ENCODE measurements at places on chromosomes 6 and 20.

- DNase-seq: no peak
Measured at GRCh38 chr20:38165966-38166702, 1.1 kb upstream of the TGM2 start.

DNA sequence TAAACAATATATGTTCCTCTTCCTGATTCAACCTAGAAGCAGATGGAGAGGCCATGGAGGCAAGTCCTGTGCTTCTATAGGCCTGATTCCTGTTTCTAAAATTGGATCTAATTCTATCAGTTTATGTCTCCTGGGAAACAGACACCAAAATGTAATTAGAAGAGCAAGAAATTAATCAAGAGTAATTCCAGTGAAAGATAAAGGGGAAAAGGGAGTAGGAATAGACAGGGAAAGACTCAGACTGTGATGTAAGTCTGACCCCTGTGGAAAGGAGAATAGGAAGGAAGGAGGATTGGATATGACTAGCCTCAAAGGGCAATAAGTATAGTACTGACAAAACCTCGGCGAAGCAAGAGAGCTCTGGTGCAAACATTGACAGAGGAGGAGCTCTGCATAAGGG, 33.9 kb upstream of the FBXO30 start:
- no peak for DNase-seq

DNA sequence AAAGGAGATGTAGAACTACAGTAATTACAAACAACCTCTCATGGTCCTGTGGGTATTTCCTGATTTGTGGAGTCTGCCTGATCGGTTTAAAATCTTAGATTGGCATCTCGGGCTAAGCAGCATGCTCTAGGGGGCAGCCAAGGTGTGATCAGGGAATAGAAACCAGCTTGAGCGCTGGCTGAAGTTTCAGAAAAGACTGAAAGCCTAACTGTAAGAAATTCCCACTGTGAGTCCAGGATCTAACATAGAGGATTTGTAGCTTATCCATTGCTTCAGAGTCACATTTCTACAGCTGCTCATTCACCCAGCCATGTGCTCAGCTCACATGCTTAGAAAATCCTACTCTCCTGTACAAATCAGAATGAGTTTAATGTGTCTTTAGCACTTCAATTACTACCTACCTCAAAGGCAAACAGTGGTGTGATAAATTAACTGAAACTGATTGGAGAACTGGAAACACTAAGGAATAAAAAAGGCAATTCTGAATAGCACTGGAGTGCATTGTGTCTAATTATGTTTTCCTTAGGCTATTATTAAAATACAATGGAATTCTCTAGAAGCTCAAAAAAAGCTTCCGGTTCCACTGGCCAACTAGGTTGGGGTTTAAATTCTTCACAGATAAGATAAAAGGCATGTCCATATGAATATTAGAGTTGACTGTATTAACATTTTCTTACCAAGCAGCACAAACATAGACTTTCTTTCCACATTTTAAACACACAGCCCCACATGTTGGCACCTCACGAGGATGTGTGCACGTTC, 73.8 kb upstream of the MPC1 start:
- DNase-seq: no peak

DNA sequence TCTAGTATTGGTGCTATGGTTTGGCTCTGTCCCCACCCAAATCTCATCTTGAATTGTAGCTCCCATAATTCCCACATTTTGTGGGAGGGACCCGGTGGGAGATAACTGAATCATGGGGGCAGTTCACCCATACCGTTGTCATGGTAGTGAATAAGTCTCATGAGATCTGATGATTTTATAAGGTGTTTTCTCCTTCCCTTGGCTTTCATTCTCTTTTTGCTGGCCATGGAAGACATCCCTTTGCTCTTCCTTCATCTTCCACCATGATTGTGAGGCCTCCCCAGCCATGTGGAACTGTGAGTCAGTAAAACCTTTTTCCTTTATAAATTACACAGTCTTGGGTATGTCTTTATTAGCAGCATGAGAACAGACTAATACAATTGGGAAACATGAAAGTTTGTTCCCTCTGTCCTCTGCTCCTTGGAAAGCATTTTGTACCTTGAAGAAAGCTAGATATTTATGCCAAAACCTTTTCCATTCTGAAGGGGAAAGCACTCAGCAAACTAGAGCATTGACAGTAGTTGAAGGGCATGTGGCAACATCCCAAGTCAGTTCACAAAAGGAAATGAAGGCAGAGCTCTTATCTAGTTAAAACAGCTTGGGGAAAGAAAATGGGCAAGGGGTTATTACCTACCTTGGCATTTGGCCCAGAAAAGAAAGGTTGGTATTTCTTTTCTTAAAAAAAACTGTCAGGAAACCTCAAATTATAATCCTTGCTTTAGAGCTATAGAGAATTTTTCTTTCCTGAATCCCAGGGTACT, 10.7 kb upstream of the TNFAIP3 start:
- DNase-seq: no peak

- DNase-seq: no peak
Measured at GRCh38 chr6:136657666-136658065, 107.4 kb upstream of the MAP7 start.

DNA sequence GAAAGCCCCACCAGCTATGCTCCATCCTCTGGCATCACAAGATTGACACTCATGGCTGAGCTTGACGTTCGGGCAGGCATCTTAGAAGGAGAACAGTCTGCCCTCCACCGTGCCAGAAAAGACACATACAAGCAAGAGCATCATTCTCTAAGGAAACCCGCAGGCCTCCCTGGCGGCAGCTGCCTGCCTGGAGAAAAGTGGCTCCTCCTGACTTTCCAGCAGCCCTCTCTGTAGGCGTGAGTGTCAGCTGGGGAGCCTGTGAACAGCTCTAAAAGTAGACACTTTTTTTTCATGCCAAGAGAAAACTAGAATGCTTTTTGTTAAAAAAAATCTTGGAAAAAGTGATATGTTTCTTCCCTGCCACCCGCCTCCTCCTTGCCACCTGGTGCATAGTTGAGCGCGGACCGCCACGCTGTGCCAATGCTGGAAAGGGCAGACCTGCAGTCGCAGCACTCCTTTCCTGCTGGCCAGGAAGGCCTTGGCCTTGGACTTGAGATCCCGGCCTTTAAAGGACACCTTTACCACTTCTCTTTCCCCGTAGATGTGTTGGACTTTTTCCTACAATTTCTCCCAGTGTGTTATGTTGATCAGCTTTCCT, 29.7 kb upstream of the INSM1 start:
- DNase-seq: no peak

- DNase-seq: peak; percentile 72
Measured at GRCh38 chr6:136403110-136403980, 113.7 kb upstream of the BCLAF1 start.

GRCh38 chr20:49846206-49846807, 33.7 kb downstream of the SLC9A8 start:
- DNase-seq: peak; percentile 92

DNA sequence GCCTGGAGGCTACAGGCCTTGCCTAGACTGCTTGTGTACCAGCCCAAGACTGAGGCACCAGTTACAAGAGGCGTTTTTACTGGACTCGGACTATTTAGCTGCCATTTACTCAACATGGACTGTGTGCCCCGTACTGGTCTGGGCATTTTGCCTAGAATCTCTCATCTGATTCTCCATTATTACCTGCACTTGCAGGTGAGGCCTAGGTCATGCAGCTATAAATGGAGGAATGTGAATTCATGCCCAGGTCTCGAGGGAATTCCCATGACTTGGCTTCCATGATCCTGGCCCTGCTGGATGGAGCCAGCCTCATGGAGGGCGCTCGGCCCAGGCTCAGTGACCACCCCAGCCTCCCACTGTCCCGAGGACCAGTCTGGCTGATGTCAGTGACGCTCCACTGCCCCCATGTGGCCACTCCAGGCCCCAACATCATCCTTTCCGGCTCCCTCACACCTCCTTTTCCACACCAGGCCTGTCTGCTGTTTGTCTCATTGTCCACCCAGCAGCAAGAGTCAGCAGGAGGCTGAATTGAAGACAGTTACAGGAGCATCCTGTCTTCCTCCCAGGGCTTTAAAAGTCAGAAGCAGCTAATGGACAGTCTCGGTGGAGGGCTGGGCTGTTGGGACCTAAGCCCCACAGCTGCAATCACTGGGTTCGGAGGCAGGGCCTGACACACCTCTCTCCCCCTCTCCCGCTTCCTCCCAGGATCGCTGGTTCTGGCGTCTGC, 8.7 kb downstream of the MMP24OS start:
- DNase-seq: peak; percentile 82

DNA sequence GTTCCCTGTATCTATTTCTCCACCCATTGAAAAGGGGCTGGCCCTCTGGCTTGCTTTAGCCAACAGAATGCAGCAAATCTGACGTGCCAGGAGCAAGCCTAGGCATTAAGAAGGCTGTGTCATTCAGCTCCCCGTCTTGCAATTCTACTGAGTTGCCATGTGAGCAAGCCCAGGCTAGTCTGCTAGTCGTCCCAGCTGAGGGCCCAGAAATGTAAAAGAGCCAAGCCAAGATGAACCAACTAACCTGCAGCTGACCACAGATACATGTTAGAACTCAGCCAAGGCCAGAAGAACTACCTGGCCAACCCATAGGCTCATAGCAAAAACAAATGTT, 30.1 kb downstream of the PREP start:
- no peak for DNase-seq

- DNase-seq: no peak
Measured at GRCh38 chr6:7439228-7439627, 49.6 kb downstream of the RIOK1 start.

GRCh38 chr6:37210313-37210968, 40.5 kb downstream of the PIM1 start:
- peak; percentile 82 for DNase-seq

GRCh38 chr6:45606831-45607400, 229.2 kb upstream of the SUPT3H start:
- DNase-seq: no peak

DNA sequence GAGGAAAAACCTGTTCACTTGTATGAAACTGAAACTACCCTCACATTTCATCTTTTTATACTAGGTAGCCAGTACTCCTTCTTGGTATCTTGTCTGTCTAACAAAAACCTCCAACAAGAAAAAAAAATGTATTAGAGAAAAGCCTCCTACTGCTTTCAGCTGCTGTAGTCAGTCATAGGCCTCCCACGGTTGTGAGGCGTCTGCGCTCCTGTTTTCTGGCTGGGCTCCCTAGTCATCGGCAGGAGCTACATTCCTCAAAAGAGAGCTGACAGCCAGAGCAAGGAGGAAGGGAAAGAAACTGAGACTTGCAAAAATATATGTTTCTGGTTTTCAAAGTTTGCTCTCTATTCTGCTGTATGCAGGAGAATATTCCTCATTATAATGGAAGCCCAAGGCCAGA, 517.0 kb downstream of the LMBRD1 start:
- no peak for DNase-seq

GRCh38 chr6:56004426-56004825, 129.0 kb upstream of the BMP5 start:
- no peak for DNase-seq

- DNase-seq: no peak
Measured at GRCh38 chr6:169918239-169918953, 167.0 kb downstream of the ERMARD start.

DNA sequence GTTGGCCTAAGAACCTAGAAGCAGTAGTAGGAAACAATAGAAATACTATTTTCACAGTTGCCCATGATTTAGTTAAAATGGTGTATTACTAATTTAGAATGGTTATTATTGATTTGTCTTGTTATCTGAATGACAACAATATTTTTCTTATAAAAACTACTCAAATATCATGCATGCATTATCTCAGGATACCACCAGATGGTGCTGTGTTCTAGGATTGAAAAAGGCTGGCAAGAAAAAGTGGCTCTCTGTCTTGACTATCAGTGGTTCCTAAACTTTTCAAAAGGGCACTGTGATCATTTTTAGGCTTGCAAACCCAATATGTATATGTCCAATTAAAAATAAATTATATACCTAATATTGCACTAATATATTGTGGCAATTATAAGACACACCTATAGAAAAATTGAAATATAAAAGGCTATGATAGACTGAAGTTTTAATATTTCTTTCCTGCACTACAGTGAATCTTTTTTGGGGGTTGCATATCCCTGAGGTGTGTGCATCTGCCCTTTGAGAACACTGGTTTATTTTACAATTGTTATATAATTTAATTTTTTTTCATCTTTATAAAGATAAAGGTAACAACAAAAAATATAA, 131.7 kb upstream of the MLIP start:
- peak; percentile 51 for DNase-seq

GRCh38 chr6:143614235-143614634, 63.5 kb upstream of the PHACTR2 start:
- DNase-seq: no peak

DNA sequence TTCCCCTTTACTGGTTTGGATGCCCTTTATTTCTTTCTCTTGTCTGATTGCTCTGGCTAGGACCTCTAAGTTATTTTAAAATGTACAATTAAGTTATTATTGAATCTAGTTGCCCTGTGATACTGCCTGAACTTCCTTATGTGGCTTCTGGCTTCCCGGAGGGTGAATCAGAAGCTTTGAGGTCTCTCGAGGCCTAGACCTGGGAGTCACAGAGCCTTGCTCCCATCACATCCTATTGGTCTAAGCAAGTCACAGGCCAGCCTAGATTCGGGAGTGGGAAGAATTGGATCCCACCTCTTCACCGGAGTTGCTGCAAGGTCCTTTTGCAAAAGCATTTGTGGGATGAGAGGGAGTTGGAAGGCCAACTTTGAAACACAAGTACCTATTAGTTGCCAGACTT, 15.2 kb downstream of the BCAS4 start:
- no peak for DNase-seq

DNA sequence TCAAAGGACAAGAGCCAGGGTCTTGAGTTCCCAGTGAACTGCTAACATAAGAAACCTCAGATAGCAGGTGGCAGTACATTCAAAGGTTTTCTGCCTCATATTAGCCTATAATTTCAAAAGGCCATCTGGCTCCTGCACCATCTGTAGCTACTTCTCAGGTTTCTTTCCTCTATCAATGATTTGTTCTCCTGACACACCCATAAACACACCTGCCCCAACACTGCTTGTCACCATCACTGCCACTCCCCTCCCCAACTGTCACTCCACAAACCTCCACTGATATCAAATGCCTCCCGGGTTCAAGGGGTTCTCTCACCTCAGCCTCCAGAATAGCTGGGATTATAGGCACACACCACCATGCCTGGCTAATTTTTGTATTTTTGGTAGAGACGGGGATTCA, 152.7 kb upstream of the SLC22A16 start:
- DNase-seq: no peak
